ENCODE measurements at places on chromosomes 16 and 17.
A peak's percentile ranks its signal among the peaks of the same experiment; 100 is the strongest.

- peak; percentile 44 for DNase-seq
Observed at GRCh38 chr17:13490906-13491482, 110.7 kb downstream of the HS3ST3A1 start.

GRCh38 chr17:27339198-27339835 lies 45.4 kb downstream of the WSB1 start:
- DNase-seq, result no peak

DNA sequence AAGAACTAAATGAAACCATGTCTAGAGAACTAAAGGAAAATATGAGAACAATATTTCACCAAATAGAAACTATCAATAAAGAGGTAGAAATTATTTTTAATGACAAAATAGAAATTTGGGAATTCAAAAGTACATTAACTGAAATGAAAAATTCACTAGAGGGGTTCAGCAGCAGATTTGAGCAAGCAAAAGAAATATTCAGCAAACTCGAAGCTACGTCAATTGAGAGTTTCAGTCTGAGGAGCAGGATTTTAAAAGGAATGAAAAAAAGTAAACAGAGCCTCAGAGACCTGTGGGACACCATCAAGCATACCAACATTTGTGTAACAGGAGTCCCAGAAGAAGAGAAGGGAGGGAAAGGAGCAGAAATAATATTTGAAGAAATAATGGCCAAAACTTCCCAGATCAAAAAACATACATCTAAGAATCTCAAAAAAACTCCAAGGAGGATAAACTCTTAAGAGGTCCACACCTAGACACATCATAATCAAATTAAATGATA lies 38.3 kb downstream of the ZFP90 start:
- no peak for DNase-seq

GRCh38 chr17:62073993-62074392 lies 8.9 kb upstream of the MED13 start:
- DNase-seq, result no peak

- DNase-seq, result no peak
Observed at GRCh38 chr17:78889531-78889930, 13.5 kb downstream of the CEP295NL start.

- no peak for DNase-seq
Observed at GRCh38 chr17:76268991-76269981, 4.1 kb downstream of the UBALD2 start.

- DNase-seq, result peak; percentile 35
Observed at GRCh38 chr16:66950971-66951790, 9.9 kb upstream of the CES3 start.

- no peak for DNase-seq
Observed at GRCh38 chr17:39648616-39649366, 11.8 kb downstream of the STARD3 start.

DNA sequence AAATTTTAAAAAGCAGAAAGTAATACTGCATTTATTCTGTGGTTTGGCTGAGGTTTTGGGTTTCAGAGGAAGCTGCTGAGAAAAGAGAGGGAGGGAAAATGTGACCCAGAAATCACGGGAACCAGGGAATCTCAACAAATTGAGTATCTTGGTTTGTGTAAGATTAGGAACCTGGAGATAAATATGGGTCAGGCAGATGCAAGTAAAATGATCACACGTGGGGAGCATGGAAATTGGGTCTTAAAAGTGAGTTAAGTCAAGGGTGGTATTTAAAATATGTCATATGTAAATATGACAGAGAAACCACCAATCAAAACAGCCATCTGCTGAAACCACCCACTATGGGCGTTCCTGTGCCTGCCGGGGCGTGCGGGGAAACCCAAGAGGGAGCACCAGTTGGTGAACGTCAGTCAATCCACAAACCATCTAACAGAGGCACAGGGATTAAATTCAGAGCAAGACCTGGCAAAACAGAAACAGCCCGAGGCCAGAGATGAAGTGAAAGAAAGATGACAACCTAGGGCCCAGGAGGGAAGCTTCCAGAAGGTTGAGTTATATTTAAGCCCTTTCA lies 33.4 kb downstream of the CDH13 start:
- peak; percentile 97 for DNase-seq
